ENCODE measurements at places on chromosomes 16 and 17.

DNA sequence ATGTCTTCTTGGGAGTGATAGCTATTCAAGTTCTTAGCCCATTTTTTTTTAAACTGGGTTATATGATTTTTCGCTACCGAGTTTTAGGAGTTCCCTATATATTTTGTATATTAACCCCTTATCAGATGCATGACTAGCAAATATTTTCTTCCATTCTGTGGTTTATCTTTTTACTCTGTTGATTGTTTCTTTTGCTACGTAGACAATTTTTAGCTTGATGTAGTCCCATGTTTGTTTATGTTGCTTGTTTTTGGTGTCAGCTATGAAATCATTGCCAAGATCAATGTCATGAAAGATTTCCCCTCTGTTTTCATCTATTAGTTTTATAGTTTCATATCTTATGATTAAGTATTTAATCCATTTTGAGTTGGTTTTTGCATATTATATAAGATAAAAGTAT, 480.5 kb downstream of the CDH11 start:
- no peak for DNase-seq

GRCh38 chr17:17512866-17513265, 16.7 kb upstream of the RASD1 start:
- DNase-seq, result no peak

DNA sequence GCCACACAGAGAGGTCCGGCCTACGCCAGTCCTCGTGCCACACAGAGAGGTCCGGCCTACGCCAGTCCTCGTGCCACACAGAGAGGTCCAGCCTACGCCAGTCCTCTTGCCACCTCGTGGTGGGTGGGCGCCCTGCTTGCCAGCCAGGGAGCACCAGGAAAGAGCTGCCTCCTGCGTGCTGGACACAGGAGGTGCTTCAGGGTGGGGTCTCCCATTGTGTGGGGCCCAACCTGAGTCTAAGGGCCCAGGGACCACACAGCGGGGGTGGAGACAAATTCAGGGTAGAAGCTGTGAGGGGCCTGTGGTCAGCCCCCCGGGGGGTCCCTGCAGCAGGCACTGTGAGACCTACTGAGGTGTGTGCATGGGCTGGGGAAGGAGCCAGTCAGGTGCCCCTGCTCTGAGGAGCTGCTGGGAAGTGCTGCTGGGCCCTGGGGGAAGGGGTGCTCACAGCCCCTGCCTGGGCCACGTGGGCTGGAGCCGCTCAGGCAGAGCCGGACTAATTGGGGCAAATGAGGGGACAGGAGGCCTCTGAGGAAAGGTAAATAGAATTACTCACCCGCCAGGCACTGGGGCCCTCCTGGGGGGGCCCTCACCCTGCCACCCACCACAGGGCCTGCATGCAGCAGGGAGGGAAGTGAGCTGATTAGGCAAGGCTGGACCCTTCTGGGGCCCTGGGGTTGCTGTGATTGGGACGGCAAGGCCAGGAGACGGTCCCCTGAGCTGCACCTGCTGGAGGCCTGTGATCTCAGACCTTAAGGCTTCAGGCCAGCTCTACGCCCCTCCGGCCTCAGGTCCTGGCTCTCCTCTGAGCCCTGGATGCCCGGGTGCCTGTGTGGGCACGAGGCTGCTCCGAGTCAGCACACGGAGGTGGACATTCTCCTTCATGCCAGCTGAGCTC, 11.0 kb downstream of the GCGR start:
- no peak for DNase-seq

DNA sequence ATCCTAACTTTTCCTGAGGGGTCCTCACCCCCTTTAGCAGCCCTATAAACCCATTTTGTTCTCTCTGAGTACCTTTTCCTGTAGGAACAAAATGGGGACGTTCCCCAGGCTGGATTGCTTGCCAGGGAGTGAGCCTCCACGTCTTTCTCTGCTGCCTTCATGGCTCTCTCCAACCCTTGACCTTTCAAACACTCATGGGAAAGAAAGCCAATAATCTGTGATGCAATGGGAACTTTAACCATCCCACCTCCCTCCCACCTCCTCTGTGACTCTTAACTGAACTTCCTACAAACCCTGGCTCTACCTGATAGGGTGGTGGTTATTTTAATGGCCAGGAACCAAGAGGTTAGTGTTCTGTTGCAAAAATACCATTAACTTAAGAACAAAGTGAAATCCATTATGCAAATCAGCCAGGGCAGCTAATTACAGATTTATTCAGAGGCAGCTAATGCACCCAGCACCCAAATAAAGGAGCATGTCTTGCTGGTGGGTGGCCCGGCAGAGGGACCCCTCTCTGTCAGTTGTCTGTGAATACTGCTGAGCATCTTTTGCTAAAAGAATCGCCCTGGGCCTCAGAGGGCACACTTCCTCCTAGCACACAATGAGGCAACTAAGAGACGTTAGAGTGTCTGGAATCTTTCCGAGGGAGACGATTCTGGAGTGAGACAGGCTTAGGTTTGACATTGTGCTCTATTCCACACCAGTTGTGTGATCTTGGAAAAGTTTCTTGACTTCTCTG, 3.0 kb downstream of the PIPOX start:
- no peak for DNase-seq

- no peak for DNase-seq
These were observed 560 bp upstream of the FAM20A start for GRCh38 chr17:68601565-68602288.

DNA sequence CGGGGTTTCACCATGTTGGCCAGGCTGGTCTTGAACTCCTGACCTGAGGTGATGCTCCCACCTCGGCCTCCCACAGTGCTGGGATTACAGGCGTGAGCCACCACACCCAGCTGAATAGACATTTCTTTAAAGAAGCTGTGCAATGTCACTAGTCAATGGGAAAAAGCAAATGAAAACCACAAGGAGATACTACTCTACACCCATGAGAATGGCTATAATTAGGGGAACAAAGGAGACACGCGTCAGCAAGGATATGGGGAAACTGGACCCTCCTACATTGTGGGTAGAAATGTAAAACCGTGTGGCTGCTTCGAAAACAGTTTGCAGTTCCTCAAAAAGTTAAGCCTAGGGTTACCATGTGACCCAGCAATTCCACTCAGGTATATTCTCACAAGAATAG, 103.4 kb downstream of the VPS53 start:
- DNase-seq, result no peak

DNA sequence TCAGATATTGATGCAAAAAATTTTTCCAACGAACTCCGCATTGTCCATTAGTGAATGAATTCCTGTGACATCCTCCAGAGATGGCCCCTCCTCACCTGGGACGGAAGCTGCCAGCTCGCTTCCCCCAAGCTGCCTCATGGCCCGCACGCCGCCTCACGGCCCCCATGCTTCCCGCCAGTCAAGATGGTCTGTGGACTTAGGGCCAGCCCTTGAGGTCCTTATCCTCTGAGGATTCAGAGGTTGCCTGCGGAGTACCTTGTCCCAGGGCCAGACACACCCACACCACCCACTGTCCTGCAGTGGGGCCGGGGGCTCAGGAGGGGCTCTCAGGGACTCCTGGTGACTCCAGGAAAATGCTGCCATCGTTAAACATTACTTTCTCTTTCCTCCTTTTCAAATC, 73.6 kb downstream of the SEC14L1 start:
- DNase-seq, result no peak

DNA sequence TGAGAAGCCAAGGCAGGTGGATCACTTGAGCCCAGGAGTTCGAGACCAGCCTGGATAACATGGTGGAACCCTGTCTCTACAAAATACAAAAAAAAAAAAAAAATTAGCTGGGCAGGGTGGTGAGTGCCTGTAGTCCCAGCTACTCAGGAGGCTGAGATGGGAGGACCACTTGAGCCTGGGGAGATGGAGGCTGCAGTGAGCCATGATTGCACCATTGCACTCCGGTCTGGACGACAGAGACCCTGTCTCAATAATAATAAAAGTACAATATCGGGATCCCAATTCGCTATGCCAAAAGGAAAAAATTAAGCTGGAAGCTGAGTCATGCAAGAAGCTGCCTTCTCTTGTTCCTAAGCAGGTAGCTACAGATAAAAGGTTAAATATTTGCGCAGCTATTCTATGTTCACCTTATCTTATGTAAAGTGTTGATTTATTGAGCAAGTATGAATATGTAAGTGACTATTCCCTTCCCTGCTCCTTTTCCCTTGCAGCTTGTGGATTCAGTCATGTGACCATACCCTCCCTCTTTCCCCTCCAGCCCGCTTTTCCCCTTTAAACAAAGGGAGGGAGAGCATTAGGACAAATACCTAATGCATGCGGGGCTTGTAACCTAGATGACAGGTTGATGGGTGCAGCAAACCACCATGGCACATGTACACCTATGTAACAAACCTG, 112.0 kb downstream of the LITAF start:
- DNase-seq, result no peak

DNA sequence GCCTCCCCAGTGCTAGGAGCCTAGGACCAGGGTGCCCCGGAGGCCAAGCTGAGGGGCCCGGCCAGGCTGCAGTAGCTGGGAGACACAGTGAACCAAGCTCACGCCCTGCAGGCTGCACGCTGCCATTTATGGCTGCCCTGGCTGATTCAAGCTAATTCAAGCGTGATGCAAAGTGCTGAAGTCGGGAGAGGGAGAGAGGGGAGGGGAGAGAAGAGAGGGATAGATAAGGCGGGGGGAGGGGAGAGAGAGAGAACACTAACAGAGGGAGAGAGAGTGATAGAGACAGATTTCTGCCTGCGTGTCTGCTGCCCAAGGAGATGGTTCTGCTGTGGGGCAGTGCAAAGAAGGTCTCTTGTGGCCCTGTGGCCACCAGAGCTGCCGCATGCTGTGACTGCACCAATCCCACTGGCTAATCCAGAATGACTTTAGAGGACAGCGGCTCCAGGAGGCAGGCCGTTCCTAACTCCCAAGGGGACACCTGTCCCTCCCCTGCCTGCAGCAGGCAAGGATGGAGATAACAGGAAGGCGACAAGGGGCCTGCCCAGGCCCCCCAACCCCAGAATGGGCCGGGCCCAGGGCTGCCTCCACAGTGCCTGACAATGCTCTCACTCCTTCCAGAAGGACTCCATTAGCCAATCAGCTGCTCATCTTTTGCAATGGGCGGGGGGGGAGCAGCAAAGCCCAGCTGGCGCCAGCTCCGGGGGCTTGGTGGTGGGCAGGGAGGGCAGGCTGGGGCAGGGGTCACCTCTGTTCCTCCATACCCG, 12.9 kb downstream of the MXRA7 start:
- peak; percentile 40 for DNase-seq
